ENCODE measurements at places on chromosomes 3 and 15.
A peak's percentile ranks its signal among the peaks of the same experiment; 100 is the strongest.

DNA sequence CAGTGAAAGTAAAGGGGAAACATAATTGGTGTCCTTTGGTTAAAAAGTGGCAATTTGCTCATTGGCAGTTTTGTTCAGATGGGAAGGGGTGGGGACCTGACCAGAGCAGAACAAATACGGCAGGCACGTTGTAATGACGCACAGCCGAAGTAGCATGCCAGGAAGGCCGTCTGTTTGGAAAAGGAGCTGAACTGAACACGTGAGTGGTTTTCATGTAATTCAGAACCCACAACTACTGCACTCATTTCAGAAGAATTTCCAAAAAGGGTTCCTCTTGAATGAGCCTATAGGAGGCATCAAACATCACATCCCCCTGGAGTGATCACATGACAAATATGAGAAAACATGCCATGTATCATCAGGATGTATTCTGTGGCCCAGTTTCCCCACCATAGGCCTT, 42.9 kb upstream of the LMCD1 start:
- H3K36me3 ChIP-seq: peaks cover under 1% of the 10 kb centered on the region
- no peak for DNase-seq
- H3K4me3 ChIP-seq: no peak overlapping the region
- no peaks in the 10 kb centered on the region for H3K27me3 ChIP-seq
- H3K27ac ChIP-seq: no peak overlapping the region
- peaks cover 10% of the 10 kb centered on the region for H3K4me1 ChIP-seq

GRCh38 chr15:93170329-93170728, 81.3 kb upstream of the RGMA start:
- peaks cover 8% of the 10 kb centered on the region for H3K36me3 ChIP-seq
- no peak for DNase-seq
- no peak overlapping the region for H3K27ac ChIP-seq
- no peaks in the 10 kb centered on the region for H3K27me3 ChIP-seq

GRCh38 chr15:61314427-61314826, 85.3 kb upstream of the RORA start:
- H3K27ac ChIP-seq: no peak overlapping the region
- H3K27me3 ChIP-seq: peaks cover 2% of the 10 kb centered on the region
- no peak for DNase-seq
- no peak overlapping the region for H3K4me3 ChIP-seq
- H3K4me1 ChIP-seq: no peaks in the 10 kb centered on the region

DNA sequence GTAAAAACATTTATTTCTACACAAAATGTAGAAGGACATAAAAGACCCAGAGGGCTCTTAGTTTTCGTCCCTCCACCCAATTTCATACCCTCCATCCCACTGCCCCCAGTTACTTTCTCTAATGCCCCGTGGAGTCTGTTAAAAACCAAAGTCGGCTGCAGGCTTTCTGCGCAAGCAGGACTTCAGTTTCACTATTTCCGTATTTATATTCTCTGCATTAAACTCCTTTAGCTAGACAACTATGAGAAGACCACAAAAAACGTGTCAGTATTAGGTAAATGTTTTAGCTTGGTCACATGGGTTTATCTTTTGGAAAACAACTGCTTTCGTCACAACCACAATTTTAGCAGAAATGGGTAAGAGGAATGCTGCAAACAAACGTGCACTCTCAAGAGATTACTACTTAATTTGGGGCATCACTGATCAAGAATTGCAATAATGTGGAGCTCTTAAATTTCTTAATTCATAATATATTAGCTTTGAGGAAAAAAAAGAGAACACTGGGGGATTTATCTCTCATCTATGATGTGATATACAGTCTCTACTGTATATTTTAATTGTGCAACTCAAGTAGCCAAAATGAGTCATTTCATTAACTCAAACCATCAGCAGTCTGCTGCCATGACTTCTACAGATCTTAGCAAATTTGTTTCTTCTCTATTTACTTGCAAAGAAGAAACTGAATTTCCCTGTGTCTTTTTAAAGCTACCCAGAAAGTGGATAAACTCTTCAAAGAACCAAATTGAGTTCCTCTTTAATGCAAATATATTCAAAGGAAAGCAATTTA, 740 bp upstream of the NSMCE3 start:
- no peak overlapping the region for H3K27ac ChIP-seq
- peak overlapping the region; percentile 87 for H3K4me3 ChIP-seq
- H3K36me3 ChIP-seq: no peaks in the 10 kb centered on the region
- no peaks in the 10 kb centered on the region for H3K27me3 ChIP-seq

- H3K36me3 ChIP-seq: no peaks in the 10 kb centered on the region
- H3K4me3 ChIP-seq: peak overlapping the region; percentile 75
- no peak for DNase-seq
- H3K27me3 ChIP-seq: no peaks in the 10 kb centered on the region
- peaks cover 31% of the 10 kb centered on the region for H3K4me1 ChIP-seq
Measured at GRCh38 chr3:120452816-120453215, 2.0 kb upstream of the FSTL1 start.

GRCh38 chr3:156478891-156479290, 76.0 kb downstream of the SSR3 start:
- H3K27ac ChIP-seq: no peak overlapping the region
- H3K4me1 ChIP-seq: peaks cover 8% of the 10 kb centered on the region
- no peak overlapping the region for H3K4me3 ChIP-seq
- H3K27me3 ChIP-seq: peaks cover 2% of the 10 kb centered on the region
- no peak for DNase-seq

DNA sequence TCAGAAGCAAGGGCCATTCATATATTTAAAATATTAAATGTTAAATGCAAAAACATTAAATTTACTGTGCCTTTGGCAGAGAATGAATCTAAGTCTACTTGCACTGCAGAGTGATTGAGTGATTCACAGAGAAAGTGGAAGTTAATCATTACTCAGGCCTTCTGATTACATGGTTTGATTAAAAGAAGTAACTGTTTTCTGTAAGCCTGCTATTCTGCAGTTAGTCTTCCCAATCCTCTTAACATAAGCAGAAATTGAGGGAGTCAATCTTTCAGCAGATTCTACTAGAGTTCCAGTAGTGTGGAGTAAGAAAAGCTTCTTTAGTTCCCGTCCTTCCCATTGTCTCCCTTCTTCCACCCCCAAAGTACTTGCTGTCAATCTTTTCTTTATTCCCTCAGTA, 1.5 kb downstream of the NLGN1 start:
- DNase-seq: no peak
- H3K27me3 ChIP-seq: peaks cover 9% of the 10 kb centered on the region
- peaks cover 65% of the 10 kb centered on the region for H3K4me1 ChIP-seq
- H3K4me3 ChIP-seq: peak overlapping the region; percentile 96
- H3K36me3 ChIP-seq: no peaks in the 10 kb centered on the region
- no peak overlapping the region for H3K27ac ChIP-seq

DNA sequence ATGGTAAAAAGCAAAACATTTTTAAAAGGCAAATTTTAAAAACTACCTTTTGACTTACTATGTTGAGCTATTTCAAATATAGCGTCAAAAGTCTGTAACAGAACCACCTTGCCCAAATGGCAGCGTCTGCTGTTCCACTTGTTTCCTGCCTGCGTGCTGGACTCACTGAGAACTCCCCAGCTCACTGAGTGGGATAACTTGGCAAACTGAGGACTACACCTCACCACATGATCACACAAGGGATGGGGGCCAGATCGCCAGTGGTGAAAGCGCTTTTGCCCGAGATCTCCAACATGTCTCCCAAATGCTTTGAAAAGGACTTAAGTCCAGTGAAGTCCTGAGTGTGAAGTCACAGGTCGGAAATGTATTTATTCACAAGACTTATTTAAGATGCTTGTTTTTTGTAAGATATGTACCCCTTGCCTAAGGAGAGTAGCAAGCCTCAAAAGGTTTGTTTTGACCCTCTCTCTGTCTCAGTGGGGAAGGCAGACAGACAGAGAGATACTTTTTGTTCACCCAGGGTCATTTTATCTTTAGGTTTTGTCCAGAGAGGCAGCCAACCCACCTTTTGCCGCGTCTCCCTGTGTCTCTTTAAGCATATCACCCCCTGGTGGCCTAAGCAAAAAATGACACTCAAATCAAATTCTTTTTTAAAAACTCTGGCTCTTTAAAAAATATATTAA, 192.6 kb downstream of the PDZRN3 start:
- no peaks in the 10 kb centered on the region for H3K36me3 ChIP-seq
- no peaks in the 10 kb centered on the region for H3K27me3 ChIP-seq
- H3K4me1 ChIP-seq: peaks cover 29% of the 10 kb centered on the region
- H3K27ac ChIP-seq: no peak overlapping the region
- no peak for DNase-seq

GRCh38 chr3:194685065-194685717, 492 bp upstream of the FAM43A start:
- peaks cover 29% of the 10 kb centered on the region for H3K4me1 ChIP-seq
- H3K4me3 ChIP-seq: peak overlapping the region; percentile 93
- peaks cover 76% of the 10 kb centered on the region for H3K27me3 ChIP-seq
- no peak overlapping the region for H3K27ac ChIP-seq
- H3K36me3 ChIP-seq: no peaks in the 10 kb centered on the region

GRCh38 chr3:5006755-5007202, 27.5 kb downstream of the BHLHE40 start:
- no peak for DNase-seq
- H3K4me1 ChIP-seq: no peaks in the 10 kb centered on the region
- H3K27ac ChIP-seq: no peak overlapping the region
- H3K27me3 ChIP-seq: no peaks in the 10 kb centered on the region

DNA sequence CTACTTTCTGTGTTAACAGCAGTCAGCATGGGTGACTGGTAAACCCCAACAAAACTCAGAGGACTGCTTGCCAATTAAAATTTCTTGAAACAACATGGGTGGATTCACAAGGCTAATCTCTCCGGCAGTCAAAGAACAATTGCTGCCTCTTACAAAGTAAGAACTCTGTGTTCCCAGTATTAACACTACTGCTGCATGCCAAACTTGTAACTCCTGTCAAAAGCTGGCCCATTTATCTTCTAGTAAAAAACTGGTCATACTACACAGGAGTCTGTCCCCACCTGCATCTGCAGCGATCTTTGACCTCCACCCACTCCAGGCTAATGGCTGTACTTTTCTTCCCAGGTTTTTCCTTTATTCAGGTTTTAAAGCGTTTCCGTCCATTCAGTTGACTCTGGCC, 8.7 kb upstream of the ZNF589 start:
- DNase-seq: no peak
- no peaks in the 10 kb centered on the region for H3K36me3 ChIP-seq
- peaks cover 1% of the 10 kb centered on the region for H3K27me3 ChIP-seq
- H3K4me1 ChIP-seq: peaks cover 17% of the 10 kb centered on the region

DNA sequence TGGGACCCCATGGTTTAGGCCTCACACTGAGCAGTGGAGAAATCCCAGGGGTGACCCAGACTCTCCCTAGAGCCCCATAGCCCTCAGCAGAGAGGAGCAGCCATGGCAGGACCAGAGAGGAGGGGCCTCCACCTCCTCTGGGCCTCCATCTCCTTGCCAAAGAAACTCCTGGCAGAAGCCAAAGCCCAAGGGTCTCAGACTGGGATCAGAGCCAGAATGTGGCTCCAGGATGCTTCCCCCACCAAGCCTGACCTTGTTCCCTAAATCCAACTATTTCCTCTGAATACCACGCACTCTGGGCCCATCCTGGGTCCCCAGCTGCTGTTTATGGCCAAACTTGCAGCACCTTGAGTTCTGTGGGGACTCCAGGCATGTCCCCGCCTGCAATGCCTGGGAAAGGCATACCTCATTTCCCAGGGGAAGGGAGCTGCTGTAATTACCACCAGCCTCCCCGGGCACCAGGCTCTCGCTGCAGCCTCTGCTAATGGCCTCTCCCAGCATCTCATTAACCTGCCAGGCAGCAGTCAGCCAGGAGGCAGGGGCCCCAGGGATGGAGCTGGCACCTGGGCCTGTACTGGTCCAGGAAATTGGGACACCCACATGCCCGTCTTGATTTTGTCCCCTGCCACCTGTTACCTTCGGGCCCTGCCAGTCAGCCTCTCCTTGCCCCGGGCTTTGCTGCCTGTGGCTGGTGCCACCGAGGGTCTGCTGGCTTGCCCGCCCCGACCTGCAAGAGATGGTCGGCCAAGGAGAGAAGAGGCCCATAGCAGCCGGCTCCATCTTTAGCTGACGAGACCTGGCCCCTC, 4.6 kb downstream of the CCDC9B start:
- H3K36me3 ChIP-seq: no peaks in the 10 kb centered on the region
- DNase-seq: no peak
- H3K27me3 ChIP-seq: no peaks in the 10 kb centered on the region
- peaks cover 19% of the 10 kb centered on the region for H3K4me1 ChIP-seq
- H3K27ac ChIP-seq: peak overlapping the region; percentile 50
- H3K4me3 ChIP-seq: no peak overlapping the region

- H3K4me1 ChIP-seq: peaks cover 7% of the 10 kb centered on the region
- H3K36me3 ChIP-seq: no peaks in the 10 kb centered on the region
- no peak overlapping the region for H3K27ac ChIP-seq
- H3K27me3 ChIP-seq: peaks cover 3% of the 10 kb centered on the region
Measured at GRCh38 chr3:5010140-5010539, 30.9 kb downstream of the BHLHE40 start.

DNA sequence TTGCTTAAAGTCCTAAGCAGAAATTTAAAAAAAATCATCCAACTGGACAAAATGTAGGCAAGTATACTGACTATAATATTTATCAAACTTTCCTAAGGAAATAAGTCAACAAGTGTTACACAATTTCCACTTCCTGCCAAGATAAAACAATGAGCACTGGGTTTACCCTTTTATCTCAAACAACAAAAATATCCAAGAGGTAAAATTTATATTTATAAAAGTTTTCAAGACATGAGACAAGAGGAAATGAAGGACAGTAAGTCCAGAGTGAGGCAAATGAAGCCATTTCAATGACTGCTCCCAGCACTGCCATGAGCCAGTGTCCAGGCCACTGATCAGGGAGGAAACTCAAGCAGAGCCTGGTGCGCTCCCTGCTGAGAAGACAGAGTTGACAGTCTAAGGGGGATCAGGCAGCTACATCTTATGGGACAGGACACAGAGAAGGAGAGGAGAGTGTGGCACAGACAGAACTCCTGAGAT, 439.4 kb downstream of the RAP2B start:
- no peaks in the 10 kb centered on the region for H3K36me3 ChIP-seq
- H3K4me3 ChIP-seq: no peak overlapping the region
- H3K4me1 ChIP-seq: no peaks in the 10 kb centered on the region
- no peak overlapping the region for H3K27ac ChIP-seq
- no peaks in the 10 kb centered on the region for H3K27me3 ChIP-seq

- H3K4me3 ChIP-seq: no peak overlapping the region
- H3K4me1 ChIP-seq: no peaks in the 10 kb centered on the region
- H3K27ac ChIP-seq: no peak overlapping the region
Measured at GRCh38 chr3:117964814-117965213, 1069.8 kb downstream of the IGSF11 start.

All from neural crest cell (in vitro differentiated cells).